ENCODE measurements at places on chromosomes 3 and 15.

GRCh38 chr3:194134757-194135515, 1.0 kb upstream of the HES1 start:
- no peak for DNase-seq

GRCh38 chr3:94441494-94441847, 378.6 kb downstream of the NSUN3 start:
- no peak for DNase-seq

DNA sequence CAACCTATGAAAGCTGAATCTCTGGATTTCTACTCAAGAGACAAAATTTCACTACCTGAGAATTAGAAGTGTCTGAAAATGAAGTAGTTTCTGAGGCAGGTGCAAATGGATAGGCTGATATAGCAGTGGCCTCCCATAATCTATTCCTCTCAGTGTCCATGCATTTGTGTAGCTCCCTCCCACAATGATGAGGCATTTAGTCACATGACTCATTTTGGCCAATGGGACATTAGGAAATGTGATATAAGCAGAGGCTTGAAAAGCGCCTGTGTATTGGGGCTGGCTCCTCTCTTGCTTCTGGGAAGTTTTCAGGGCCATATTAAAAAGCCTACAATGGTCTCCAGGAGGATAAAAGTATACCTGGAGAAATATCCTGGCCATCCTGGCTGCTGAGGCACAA, 79.7 kb upstream of the MRPL3 start:
- no peak for DNase-seq

DNA sequence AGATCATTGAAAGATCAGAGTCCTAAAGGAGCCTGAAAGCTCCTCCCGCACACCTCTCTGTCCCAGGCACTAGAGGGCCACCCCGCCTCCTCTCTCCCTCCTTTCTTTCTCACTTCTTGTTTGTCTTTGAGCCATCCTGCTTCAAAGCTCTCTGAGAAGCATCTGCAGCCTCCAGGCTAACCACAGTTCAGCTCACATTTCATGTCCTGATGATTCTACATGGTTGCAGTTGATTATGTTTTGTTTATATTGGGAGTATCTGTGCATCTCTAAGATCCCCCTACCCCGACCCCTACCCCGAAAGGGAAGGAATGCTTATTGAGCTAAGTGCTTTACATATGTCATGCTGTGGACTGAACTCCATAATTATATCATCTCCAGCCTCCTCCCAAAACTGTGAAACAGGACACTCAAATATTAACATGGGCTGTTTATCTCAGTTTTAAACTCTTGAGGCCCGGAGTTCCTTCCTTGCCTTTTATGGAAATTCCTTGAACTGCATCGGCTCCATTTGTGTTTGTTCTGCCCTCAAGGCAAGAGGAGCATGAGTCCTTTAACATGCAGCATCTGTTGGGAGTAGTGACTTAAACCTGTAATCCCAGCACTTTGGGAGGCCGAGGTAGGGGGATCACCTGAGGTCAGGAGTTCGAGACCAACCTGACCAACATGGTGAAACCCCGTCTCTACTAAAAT, 30.9 kb downstream of the MGLL start:
- no peak for DNase-seq

DNA sequence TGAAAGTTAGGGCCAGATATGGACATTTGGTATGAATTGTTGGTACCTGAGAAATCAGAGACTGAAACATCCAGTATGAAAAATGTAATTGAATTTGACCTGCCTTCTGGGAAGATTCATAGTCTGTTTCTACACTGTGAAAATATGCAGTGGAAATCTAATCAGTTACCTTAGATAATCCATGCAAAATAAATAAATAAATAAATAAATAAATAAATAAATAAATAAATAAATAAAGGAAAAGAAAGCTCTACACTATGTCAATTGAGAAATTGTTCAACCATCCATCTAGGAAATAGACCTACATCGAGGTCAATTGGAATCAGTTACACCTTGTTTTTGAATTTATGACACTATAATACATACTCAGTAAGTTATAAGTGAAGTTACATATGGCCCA, 252.3 kb downstream of the VGLL3 start:
- no peak for DNase-seq

DNA sequence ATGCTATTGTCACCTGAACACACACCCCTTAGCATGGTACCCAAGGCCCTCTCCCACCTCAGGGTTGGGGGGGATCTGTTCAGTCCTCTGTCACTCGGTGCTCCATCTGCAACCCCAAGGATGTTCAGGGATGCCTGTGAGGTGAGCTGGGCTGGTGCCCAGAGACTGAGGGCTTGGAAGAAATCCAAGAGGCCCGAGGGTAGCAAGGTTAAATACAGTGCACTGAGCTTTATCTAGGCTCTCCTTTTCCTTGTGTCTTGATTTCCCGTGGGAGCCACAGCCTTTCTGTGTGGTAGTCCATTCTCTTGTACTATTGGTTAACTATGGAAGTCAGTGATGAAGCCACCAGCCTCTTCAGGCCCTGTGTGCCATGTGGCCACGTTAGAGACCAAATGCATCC, 18.7 kb upstream of the WNT5A start:
- no peak for DNase-seq

GRCh38 chr3:27312044-27312668, 57.0 kb downstream of the NEK10 start:
- no peak for DNase-seq

GRCh38 chr3:15361494-15362214, 29.3 kb upstream of the SH3BP5 start:
- DNase-seq, result no peak

DNA sequence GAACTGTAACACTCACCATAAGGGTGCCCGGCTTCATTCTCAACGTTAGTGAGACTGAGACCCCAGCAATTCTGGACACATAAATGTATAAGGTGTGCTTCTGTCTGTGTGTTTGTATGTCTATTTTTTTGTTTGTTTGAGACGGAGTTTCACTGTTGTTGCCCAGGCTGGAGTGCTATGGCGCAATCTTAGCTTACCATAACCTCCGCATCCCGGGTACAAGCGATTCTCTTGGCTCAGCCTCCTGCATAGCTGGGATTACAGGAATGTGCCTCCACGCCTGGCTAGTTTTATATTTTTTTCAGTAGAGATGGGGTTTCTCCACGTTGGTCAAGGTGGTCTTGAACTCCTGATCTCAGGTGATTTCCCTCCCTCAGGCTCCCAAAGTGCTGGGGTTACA, 43.3 kb upstream of the C2CD4B start:
- DNase-seq, result no peak

GRCh38 chr3:183275418-183275817, 22.4 kb downstream of the B3GNT5 start:
- no peak for DNase-seq

- no peak for DNase-seq
These were observed 8.6 kb downstream of the PAK6 start for GRCh38 chr15:40247406-40247971.

DNA sequence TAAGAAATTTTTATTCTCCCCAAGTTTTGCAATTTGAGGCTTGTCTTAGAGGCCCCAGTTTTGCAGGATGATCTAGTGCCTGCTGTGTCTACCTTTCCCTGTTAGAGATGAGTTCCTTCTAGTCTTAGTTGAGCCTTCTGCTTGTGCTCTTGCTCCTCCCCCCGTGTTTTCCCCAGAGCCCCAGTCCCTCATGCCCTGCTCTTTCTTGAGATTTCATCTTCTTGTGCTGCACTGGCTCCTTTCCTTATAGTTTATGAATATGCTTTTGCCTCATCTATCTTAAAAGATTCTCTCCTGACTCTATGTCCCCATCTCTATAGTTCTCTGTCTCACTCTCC, 4.7 kb downstream of the GAP43 start:
- no peak for DNase-seq

GRCh38 chr15:74752531-74752930, 3.9 kb downstream of the CYP1A2 start:
- DNase-seq, result no peak

- DNase-seq, result no peak
These were observed 5.8 kb downstream of the TOPBP1 start for GRCh38 chr3:133655731-133656515.

DNA sequence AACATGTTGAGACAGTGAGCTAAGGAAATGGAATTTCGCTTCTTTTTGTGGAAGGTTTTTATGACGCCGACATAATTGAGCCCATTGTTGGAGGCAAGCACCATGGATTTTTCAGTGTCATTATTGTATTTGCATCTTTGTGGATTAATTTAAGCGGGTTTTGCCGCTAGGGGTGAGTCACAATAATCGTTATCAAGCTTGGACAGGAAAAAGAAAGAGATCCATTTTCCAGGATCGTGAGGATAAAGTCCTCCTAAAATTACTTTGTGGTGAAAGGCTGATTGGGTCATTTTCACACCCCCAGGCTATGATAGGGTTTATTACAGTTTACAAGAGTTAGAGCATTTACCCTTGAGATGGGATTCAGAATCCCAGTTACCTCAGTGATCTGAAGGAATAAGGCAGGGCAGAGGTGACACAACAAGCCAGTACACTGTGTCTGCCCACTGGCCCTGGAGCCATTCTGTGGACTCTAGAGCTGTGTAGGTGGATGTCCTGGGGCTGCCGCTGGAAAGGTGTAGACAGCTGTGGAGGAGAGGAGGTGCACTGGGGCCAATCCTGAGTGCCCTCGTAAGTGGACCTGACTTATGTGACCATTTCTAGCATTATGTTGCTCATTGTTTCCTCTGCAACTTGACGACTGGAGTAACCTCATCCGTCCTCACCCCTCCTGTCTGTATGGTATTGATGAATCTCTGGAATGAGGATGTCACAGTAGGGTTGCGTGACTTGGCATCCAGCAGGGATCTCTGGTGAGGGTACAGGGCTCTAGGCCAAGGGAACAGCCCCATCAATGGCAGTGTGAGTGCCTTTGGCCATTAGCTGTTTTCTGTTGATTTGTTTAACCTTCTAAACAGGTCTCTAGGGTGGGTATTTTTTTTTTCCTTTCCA, 370.1 kb downstream of the LRTM1 start:
- DNase-seq, result no peak

DNA sequence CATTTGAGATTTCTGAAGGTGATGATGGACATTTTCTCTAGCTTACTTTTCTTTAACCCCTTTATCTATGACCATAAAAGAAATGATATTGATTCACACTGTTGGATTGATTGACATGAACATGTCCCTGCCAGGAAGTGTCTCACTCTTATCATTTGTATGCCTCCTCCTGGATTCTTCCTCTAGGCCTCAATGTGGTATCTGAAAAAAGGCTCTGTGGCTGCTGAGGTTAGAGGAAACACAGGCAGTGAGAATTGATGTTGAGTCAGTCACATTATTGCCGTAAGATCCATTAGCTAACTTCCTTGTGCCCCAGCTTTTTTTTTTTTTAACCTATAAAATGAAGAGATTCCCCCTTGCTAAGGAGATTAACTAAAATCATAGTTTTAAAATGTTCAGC, 8.0 kb upstream of the THRB start:
- no peak for DNase-seq

- DNase-seq, result no peak
These were observed 7.2 kb upstream of the IVD start for GRCh38 chr15:40398413-40398873.
